Fibroblast of lung (primary cell): ENCODE measurements at places on chromosomes 3 and 15. TPM values are rescaled to one million over a fixed set of nuclear protein-coding genes. Genes with fewer than 3 reads are reported as not detected.

Gene TLR9
- under 0.01 TPM in 1 of 2 replicates, not detected in the other for total RNA-seq

Gene GCNT3
- total RNA-seq = 0.17 and 0.26 TPM in 2 replicates

Gene STARD9
- total RNA-seq = 4.4 and 8.3 TPM in 2 replicates

Gene WDR93
- under 0.01 and 0.17 TPM in 2 replicates for total RNA-seq

Gene IGSF10
- 45.9 and 55.0 TPM in 2 replicates for total RNA-seq

Gene CCDC39
- under 0.01 TPM in 2 replicates for total RNA-seq

Gene GAP43
- under 0.01 and 0.17 TPM in 2 replicates for total RNA-seq

Gene GOLGA8J
- under 0.01 TPM in 1 of 2 replicates, not detected in the other for total RNA-seq

Gene CCR2
- total RNA-seq = under 0.01 TPM in 1 of 2 replicates, not detected in the other

Gene PRSS50
- total RNA-seq = not detected in 2 replicates

Gene MME
- 152 and 451 TPM in 2 replicates for total RNA-seq

Gene SAMMSON
- under 0.01 TPM in 2 replicates for total RNA-seq

Gene GATA2
- 0.51 and 0.83 TPM in 2 replicates for total RNA-seq

Gene PLA2G4B
- total RNA-seq = 0.99 and 1.3 TPM in 2 replicates

Gene GRM7
- 0.26 TPM in 1 of 2 replicates, not detected in the other for total RNA-seq

Gene AQP9
- total RNA-seq = not detected in 2 replicates

Gene IL17RE
- total RNA-seq = 0.26 and 0.99 TPM in 2 replicates

Gene SLC33A1
- total RNA-seq = 21.5 and 28.2 TPM in 2 replicates

Gene LSAMP
- total RNA-seq = 4.8 and 9.0 TPM in 2 replicates

Gene GPR62
- under 0.01 TPM in 2 replicates for total RNA-seq
